Stimulated activated naive CD8-positive, alpha-beta T cell treated with anti-CD3 and anti-CD28 coated beads, Interleukin-15, Interleukin-2, amounts not matched to agents 100 U/mL and 50 U/mL, for 24 hours (primary cell): ENCODE measurements at places on chromosomes 2 and 18.

GRCh38 chr18:75582406-75582821 is 154.9 kb upstream of the SMIM21 start:
- DNase-seq, result no peak

DNA sequence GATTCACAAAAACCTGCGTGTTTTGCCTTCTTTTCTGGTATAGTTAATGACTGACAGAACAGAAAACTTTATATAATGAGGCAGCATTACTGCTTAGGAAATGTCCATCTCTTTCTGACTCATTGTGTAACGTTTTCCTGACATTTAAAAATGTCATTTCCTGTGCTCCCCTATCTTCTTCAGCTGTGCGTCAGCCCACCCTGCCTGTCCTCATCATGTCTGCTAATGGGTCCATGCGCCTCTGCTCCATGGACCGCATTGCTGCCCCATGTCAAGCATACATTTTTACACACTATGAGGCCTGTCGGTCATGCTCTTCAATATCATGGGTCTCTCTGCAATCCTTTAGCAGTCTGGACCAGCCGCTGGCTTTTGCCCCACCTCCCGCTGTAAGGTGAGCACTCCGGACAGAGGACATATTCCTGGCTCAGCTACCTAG is 234.3 kb downstream of the CDCA7 start:
- no peak for DNase-seq

DNA sequence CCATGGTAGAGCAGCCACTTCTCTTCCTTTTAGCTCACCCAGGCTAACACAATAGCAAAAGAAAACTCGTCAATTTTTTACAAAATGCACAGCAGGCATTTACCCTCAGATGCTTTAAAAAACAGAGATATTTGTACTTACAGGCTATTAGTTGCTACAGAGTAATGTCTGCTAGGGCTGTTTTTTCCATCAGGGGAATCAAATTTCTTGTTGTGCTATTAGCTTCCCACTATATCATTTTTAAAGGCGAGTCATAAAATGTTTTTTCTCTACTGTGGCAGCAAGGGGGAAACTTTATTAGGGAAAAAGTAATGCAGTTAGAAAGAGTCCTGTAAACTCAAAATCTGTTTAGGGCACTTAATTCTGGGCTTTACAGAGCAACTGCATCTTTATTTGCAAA is 277.9 kb upstream of the THSD7B start:
- DNase-seq, result no peak

DNA sequence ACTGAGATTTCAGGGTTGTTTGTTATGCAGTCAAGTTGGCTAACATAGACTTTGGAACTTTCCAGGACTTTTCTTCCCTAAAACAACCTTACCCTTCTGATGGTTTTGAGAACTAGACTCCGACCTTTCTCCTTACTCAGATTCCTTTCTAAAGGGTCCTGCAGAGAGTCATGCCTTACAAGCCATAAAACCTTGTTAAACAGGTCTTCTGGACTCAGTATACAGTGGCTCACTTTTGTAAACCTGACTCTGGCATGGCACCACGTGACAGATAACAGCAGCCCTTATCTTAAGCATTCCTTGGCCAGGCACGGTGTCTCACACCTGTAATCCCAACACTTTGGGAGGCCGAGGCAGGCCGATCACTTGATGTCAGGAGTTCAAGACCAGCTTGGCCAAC is 253.2 kb upstream of the RAB6C start:
- DNase-seq, result no peak

GRCh38 chr2:9715238-9715637 is 84.4 kb upstream of the YWHAQ start:
- DNase-seq, result no peak

- peak; percentile 66 for DNase-seq
Measured at GRCh38 chr2:24919037-24919505, 966 bp downstream of the ADCY3 start.

DNA sequence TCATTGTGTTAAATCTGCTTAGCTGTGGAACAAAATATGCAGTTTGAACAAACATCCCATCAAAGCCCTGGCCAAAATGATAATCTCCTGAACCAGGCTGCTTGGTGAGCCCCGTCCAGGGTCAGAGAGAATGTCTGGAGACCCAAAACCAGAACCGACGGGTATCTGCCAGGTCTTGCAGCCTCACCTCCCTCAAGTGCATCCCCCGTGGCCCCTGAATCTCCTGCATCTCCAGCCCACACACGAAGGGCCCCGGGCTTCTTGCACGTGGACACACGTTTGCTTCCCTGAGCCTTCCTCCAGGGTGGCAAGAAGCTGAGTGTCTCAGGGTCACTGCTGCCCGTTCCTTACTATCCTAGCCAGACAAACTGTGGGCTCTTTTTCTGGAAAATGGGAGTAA is 50.5 kb upstream of the PXDN start:
- DNase-seq, result no peak

DNA sequence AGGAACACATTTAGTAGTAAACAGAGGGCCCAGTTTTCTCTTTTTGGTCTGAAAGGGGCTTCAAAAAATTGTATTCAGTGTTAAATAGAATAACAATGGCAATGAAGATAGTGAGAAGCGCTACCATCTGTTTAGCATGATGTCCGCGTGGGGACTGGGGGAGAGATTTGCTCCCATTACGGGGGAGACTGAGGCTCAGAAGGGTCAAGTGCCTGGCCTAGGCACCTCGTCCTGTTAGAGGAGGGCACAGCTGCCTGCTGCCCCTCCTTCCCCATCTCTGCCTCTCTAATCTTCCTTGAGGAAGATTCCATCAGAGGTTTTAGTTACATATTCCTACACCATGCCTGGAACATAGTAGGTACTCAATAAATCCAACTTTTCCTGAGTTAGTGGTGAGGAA is 10.1 kb upstream of the TMEM185B start:
- DNase-seq, result no peak

GRCh38 chr2:196290569-196290968 is 119.2 kb upstream of the STK17B start:
- DNase-seq, result no peak

GRCh38 chr2:143458258-143459190 is 329.3 kb downstream of the ARHGAP15 start:
- DNase-seq, result no peak

GRCh38 chr2:191917967-191918651 is 71.2 kb upstream of the CAVIN2 start:
- DNase-seq, result no peak

DNA sequence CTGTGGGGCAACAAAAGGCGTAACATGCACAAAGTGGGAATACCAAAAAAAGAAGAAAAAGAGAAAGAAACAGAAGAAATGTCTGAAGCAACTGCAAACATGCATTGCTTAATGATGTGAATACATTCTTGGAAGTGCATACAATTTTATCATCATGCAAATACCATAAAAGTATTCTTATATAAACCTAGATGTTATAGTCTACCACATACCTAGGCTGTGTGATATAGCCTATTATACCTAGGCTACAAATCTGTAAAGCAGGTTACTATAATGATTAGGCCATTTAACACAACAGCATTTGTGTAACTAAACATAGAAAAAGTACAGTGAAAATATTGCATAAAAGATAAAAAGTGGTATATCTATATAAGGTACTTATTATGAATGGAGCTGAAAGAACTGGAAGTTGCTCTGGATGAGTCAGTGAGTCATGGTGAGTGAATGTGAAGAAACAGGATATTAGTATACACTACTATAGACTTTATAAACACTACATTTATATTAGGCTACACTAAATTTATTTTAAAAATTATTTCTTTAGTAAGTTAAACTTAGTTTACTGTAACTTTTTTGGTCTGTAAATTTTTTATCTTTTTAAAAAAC is 319.4 kb upstream of the KCNH7 start:
- DNase-seq, result no peak
